LoVo (cell line): ENCODE measurements at places on chromosomes 6 and 20.

DNA sequence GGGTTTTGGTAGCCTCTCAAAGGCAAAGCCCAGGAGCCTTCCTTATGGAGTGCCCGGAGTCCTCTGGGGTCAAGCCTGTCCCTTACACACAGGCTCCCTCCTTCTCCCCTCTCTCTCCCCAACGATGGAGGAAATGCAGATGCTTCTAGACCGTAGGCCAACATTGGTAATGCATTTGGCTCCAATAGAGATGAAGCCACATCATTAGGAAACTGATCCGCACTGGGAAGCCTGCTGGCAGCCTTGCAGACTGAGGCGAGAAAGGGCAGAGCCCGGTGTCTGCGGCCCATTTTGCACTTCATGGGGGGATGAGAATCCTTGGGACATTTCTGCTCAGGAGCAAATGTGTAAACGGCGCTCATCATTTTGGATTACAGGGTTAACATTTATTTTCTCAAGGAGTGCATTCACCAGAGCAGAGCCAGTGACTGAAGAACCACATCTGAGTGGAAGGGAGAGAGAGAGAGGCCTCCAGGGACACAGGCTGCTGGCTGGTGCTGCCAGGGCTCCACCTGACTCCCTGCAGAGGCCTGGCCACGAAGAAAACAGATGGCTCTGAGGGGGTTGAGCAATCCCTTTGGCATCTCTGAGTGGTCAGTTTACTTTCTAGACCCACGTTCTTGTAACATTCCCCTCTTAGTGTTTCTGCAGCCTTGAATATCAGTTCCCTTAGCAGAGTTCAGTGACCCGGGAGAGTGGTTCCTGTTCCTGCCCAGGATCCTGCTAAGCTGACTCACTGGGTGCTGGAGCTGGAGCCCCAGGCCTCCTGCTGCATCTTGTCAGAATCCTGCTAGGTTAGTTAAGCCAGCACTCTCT lies 4.4 kb upstream of the CST3 start:
- DNase-seq, result peak; percentile 6

DNA sequence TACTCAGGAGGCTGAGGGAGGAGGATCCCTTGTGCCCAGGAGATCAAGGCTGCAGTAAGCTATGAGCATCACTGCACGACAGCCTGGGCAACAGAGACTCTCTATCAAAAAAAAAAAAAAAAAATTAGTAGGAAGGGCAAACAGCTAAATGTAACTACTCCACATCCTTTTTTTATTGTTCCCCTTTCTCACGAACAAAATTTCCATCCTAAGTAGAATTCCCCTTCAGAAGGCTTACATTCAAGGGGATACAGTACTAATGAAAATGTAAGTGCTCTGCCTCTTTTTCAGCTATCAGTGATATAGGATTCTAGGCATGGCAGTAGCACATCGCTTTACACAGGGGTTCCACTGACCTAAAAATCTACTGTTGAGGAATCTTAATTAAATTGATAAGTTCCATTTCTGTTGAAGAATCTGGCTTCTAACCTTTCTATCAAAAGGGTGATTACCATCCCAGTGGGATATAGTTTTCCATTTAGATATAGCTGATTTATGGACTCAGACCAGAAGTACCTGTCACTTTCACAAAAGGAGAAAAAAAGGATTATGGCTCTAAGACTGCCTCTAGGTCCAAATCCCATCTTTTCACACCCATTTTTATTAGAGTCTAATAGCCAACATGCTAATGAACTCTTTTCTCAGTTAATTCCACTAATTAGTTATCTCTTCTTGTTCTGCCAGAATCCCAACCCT lies 2.6 kb downstream of the B4GALT5 start:
- no peak for DNase-seq

GRCh38 chr6:158233214-158233795 lies 65.2 kb downstream of the GTF2H5 start:
- DNase-seq, result no peak

DNA sequence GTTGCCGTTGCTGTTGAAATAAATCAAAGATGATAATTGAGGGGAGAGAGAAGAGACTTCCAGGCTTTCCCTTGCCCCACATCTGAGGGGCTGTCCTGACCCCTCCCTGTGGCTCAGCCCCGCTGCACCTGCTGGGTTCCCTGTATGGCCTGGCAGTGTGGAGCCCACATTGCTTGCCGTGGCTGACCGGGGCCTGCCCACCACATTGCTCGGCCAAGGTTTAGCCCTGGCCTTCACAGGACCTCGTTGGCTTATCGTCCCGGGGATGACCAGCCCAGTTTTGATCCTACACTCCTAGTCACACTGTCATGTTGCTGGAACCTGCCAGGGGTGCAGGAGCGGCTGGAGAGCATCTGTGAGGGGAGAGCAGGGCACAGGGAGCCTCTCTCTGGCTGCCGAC lies 102.4 kb downstream of the CDH4 start:
- no peak for DNase-seq

DNA sequence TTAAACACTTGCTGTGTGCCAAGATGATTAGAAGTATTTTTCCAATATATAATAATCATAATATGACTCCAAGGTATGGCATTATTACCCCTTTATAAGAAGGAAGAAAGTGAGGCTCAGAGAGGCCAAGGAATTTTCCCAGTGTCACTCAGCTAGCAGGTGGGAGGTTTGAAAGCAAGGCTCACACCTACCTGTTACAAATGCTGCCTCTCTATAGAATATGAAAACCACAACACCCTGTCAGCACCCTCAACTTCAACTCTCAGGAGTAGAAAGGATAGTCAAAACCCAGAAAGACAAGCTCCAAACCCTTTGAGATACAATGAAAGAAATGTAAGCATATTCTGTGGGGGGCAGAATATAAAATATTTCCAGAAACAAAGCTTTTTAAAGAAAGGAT lies 76.7 kb downstream of the LAMP5 start:
- DNase-seq, result no peak

DNA sequence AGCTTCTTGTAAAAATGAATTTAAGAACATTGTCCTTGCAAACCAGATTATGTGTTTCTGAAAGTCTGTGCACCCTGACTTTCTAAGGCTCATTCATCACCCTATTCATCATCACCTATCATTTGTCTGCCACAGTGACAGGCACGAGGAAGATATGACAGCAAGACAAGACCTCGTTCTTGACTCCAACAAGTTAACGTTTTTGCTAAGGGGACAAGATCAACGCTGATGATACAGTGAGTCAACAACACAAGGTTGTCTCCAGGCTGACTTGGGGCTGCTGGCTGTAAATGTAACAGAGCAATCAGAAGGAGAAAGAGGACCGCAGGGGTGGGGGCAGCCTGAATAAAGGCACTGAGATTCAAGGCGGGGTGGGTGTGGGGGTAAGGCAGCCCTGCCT lies 94.2 kb downstream of the FOXC1 start:
- DNase-seq, result no peak

- DNase-seq, result no peak
Measured at GRCh38 chr6:158500016-158500735, 59.7 kb upstream of the TMEM181 start.

- DNase-seq, result peak; percentile 37
Measured at GRCh38 chr6:11120271-11121005, 8.9 kb upstream of the ERVFRD-1 start.

- no peak for DNase-seq
Measured at GRCh38 chr6:157557559-157557958, 176.6 kb downstream of the ZDHHC14 start.

DNA sequence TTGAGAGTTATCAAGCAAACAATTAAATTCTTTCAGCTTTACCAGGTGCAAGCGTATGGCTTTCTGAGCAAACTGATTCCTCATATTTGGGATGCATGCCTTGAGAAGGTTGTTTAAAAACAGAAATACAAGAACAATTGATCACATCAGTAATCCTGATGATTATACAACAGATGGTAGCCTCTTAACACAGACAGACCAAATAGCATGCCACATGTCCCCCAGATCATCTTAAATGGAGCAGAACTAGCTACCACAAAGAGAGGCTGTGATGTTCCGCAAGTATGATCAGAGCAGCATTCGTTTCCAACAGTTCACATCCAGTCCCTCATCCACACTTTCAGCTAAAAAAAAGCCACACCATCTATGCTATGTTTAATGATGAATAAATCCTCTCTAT lies 246.2 kb upstream of the NRSN1 start:
- no peak for DNase-seq

DNA sequence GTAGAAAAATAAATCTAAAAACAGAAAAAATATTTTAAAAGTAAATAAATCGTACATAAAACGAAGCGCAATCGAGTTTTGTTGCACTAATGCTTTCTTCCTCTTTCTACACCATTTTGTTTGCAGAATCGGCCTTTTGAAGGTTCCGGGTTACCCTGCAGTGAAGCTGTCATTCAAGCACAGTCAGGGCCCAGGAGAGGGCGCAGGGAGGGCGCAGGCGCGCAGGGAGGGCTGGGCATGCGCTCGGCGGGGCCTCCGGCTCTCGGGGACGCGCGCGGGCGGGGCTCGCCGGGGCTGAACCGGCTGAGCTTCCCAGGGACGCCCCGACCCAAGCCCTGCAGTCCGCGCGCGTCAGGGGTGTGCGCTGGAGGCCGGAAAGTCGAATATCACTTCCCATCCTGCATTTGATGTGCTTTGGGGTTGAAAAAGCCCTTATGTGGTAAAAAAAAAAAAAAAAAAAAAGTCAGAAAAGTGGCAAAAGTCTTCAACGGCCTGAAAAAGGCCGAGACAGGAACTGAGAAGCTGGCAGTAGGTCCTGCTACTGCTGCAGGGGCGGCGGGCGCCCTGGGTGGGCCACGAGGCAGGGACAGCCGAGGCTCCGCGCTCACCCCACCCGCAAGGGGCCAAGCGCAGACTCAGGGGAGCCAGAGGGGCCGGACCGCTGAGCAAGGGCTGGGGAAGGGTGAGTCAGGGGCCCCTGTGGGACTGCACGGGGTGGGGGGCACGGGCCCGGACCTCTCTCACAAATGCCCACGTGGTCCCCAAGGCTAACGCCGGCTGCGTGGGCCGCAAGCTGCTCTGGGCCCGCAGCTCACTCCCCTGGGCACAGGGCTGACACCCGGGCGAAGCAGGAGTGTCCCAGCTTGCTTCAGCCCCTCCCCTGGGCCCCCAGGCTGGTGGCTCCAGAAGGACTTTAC lies 40.5 kb downstream of the THBS2 start:
- peak; percentile 87 for DNase-seq

GRCh38 chr6:50147371-50147770 lies 97.6 kb upstream of the DEFB112 start:
- no peak for DNase-seq

DNA sequence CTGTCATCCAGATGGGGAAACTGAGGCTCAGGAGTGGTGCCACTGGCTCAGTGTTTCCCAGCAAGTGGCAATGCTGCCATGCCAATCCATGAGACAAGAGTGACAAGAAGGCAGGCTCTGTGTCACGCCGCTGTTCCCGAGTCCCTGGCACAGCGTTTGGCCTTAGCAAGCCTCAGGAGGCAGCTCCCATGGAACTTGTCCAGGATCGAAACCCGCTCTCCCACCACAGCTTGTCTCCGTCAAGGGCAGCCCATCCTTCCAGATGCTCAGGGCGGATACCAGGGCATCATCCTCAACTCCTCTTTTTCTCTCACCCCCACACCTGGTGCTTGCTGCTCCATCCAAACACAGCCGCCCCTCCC lies 110.6 kb upstream of the PTPN1 start:
- no peak for DNase-seq

GRCh38 chr6:5339786-5340185 lies 78.5 kb downstream of the FARS2 start:
- no peak for DNase-seq

GRCh38 chr6:7604003-7604402 lies 14.0 kb downstream of the SNRNP48 start:
- DNase-seq, result no peak

GRCh38 chr6:134516582-134516981 lies 198.7 kb upstream of the SGK1 start:
- DNase-seq, result no peak

DNA sequence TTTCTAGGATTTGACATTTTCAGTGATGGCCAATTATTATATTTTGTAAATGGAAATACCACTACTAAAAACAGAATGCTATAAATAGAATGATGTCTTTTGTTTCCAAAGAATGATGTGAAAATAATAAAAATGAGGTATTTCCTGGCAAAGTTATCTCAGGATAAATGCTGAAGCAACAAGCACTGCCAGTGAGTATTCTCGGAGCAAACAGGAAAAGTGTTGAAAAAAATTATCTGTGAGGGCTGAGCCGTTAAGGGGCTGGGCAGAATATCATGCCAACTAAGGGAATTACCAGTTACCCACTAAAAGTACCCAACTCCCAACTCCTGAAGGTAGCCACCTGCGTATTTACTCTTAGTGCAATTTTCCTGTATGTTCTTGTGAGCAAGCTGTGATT lies 23.6 kb upstream of the SCAF8 start:
- no peak for DNase-seq

DNA sequence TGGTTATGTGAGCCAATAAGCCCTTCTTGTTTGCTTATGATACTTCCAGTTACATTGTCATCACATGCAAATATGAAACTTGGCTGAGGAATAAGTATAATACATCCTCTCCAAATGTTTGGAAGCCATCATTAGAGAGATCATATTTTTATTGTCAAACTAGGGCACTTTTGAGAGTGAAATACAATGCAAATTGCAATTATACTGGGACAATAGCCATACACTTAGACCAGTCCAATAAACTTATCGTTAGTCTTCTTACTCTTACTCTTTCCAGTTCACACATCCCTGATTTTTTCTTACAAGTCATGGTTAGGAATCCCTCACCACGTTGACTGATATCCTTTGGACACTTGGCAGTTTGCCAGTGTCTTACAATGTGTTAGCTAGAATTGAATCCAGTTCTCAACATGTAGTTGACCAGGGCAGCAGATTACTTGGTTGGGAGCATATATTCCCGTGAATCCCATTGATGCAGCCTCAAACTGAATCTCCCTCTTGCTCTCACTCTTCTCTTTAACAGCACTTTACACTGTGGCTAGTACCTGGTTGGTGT lies 519.7 kb upstream of the ID4 start:
- no peak for DNase-seq

GRCh38 chr20:63542031-63542559 lies 4.9 kb upstream of the PTK6 start:
- DNase-seq, result peak; percentile 86

DNA sequence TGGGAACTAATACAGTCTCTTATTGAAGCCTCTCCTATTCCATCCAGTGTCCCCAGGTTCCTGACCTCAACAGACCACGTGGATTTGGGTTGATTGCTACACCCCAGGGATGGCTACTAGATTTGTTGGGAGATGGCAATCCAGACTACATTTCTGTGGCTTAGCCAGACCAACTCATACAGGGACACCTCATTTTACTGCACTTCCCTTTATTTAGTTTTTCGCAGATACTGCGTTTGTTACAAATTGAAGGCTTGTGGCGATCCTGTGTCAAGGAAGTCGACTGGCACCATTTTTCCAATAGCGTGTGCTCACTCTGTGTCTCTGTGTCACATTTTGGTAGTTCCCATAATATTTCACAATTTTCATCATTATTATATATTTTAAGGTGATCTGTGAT lies 10.3 kb upstream of the MTRF1L start:
- no peak for DNase-seq
